Stimulated activated CD8-positive, alpha-beta memory T cell treated with anti-CD3 and anti-CD28 coated beads, Interleukin-4, amount 100 ng/mL, for 1 hour (primary cell): ENCODE measurements at places on chromosomes 4 and X.

- DNase-seq: no peak
These were observed 8.0 kb upstream of the ANXA3 start for GRCh38 chr4:78543424-78544125.

DNA sequence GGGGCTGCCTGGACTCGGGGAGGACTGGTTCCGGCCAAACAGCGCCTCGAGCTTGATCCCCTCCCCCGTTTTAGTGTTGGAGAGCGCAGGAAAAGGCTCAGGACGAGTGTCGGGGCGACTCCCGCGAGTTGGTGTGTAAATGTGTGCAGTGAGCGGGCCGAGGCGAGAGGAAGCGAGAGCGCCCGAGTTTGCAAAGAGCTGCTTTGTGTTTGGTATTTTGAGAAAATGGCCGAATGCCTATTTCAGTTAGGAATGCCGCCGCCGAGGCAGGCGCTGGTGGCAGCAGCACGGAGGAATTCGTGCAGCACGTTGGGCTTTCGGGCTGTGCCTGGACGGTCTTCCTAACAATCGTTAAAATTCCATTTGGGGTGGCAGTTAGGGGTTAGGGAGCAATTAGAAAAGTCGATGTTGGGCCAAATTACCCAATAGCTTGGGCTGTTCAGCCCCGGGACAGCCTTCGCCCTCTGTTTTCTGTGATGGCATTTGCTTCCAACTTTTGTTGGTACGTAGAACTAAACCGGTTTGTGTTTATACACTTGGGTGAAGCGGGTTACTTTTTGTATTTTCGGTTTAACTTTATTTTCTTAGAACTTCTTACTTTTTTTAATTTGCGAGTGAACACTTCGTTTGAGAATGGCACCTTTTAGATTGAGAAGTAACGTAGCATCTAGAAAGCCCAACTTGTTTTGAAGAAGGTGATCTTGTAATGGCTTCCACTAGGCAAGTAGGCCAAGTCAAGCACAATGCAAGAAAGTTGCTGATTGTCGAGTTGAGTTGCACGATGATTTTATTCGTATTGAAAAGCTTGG is 1.6 kb downstream of the REST start:
- DNase-seq: no peak

DNA sequence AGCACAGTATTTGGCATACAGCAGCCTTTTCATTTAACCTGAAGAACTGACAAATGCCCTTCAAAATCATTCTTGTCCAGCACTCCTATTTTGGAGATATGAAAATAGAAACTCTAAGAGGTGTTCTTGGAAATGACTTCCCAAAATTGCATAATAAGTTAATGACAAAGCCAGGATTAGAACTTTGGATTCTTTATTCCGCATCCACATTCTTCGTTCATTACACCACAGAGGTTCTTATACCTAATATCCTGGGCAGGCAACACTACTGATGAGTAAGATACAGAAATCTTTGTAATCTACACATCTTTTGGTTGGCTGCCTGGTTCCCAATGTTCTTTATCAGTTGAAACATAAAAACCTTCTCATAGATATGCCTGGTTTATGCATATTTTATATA is 5.9 kb downstream of the COL25A1 start:
- no peak for DNase-seq

DNA sequence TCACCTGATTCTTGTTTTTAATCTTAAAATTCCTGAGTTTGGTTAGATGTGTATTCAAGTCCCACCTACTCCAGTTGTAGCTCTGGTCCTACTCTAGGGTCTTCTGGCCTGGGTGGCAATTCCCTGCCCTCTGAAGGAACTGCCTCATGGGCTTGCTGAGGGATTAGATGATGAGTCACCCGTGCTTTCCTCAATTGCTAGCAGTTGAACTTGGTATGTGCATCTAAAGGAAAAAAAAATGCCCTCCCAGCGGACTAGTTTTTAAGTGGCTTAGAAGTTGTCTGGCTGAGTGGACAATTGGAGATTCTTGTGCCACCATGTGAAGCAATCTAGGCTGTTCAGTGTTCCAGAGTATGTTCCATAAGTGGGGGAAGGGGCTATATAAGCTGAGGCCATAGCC is 127.0 kb downstream of the CCNG2 start:
- no peak for DNase-seq

DNA sequence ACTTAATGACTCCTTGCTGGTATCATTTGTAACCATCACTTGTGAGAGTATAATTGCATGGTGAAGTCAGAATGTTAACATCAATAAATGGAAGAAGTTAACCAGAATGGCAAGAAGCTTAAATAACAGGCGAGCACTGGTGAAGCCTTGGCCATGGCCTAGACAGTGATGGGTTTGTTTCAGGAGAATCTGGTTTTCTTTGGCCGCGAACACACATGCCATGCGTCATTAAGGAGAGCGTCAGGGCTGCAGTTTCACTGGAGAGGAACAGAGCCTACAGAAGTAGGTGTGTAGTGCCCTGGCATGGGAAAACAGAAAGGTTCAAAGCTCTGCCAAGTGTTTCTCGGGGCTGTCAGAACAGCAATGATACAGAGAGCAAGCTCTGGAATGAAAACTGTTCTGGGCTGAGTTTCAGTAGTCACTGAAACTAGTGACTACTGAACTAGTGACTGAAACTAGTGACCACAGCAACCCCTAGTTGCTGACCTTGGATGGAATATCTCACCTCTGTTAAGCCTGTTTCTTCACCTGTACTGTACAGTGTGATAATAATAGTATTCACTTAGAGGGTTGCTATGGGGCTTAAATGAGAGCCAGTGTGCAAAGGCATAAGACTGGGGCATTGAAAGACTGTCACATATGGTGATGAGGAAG is 93.8 kb downstream of the C4orf51 start:
- no peak for DNase-seq

DNA sequence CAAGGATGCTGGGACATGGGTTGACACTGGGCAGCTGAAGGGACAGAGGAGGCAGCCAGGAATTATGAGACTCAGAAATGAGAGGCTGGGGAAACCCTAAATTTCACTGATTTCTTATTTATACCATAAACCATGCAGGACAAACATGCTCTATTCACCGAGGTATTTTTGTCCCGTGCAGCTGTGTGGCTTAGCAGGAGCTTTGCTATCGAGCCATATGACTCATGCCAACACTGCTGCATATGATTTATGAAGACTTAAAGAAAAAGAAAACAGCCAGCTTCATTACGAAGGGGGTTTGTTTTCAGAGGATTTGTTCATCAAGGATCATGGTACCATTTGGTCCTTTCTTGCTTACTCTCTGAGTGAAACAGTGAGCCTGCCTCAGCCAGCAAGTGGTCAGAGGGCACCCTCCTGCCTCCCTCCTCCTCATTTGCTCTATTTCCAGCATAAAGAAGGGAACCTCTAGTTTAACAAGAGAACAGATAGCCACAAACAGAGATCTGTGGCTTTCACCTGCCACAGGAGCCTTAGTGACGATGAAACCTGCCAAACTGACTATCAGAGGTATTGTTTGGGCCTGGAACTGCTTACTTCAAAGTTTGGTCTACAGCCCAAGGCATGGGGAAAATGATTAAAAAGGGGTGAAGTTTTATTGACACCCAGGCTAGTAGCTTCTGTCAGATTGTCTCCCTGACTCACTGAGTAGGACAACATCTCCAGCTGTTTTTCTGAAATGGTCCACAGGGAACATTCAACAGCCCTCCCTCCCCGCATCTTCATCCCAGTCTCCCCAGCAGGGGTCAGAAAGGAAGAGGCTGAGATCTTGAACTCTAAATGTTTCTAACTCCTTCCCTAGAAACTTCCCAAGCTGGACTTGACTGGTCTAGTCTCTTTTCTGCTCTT is 80.1 kb upstream of the MAML3 start:
- no peak for DNase-seq

DNA sequence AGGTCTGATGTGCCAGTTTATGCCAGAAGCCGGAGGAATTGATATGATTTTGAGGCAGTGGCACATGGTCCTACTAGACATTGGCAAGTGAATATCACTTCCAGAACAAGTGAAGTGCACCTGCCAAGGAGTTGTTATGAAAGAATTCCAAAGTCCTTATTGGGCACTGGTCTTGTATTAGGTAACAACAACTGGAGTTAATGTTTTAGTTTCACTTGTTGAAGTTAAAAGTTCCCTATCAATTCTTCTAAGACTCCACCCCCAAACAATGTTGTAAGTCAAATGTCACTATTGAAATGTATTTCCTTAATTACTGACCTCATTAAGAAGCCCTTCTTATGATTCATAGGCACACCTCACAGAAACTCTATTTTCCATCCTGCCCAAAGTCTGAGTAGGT is 3.1 kb downstream of the TET2 start:
- DNase-seq: no peak

DNA sequence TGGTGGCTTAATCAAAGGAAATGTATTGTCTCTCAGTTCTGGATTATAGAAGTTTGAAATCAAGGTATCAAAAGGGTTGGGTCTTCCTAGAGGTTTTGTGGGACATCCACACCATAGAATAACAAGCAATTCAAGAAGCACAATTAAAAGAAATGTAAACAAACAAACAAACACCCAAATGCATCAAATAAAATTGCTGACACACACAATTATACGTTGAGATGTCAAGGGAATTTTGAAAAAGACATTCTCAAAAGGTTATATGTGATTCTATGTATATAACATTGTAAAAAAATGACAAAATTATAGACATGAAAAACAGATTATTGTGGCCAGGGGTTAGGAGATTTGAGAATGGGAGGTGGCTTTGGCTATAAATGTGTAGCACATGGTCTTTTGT is 250.7 kb upstream of the AGA start:
- no peak for DNase-seq

DNA sequence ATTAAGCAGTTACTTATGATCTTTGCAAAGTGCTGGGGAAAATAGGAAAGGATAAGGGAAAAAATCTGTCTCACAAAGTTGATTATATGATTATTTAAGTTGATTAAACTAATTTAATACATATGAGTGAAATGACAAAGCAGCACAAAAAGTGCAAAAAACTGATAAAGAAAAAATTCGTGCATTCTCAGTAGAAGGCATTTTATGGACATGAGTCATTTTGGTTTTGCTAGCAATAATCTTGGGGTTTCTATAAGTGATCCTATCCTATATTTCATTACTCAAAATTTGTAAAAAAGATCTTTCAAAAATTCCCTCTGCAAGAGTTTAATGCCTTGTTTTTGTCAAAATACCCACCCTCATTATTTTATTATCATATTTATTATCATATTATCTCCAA is 224.2 kb upstream of the ANXA10 start:
- DNase-seq: no peak
